ENCODE measurements at places on chromosomes 12 and 14.

- DNase-seq = no peak
These were observed 85.8 kb downstream of the DERA start for GRCh38 chr12:15996948-15997347.

DNA sequence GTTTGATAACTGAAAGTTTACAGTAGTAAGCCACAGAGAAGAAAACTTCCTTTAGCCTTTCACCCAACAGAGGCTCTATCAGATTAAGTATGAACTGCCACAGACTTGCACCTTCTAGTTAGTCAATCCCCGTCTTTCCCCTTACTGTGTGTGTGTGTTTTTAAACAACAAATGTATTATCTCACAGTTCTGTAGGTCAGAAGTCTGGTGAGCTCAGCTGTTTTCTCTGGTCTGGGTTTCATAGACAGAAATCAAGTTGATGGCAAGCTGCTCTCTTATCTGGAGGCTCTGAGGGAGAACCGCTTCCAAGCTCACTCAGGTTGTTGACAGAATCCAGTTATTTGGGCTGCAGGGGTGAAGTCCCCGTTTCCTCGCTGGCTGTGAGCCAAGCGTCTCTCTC, 320.5 kb downstream of the PRKD1 start:
- DNase-seq = no peak

DNA sequence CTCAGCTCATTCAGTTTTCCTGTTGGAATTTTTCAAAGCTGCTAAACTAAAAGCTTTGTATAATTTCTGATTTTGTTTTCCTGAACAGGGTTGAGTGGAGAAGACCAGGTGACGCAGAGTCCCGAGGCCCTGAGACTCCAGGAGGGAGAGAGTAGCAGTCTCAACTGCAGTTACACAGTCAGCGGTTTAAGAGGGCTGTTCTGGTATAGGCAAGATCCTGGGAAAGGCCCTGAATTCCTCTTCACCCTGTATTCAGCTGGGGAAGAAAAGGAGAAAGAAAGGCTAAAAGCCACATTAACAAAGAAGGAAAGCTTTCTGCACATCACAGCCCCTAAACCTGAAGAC, 367.1 kb upstream of the OR4E1 start:
- DNase-seq = no peak

GRCh38 chr12:92133795-92134637, 11.6 kb downstream of the BTG1 start:
- DNase-seq = no peak

- no peak for DNase-seq
These were observed 2.3 kb downstream of the TULP3 start for GRCh38 chr12:2893007-2893406.

- no peak for DNase-seq
These were observed 65.5 kb upstream of the MYF6 start for GRCh38 chr12:80641936-80642335.

GRCh38 chr14:79712302-79712950, 498.9 kb downstream of the DIO2 start:
- DNase-seq = no peak

DNA sequence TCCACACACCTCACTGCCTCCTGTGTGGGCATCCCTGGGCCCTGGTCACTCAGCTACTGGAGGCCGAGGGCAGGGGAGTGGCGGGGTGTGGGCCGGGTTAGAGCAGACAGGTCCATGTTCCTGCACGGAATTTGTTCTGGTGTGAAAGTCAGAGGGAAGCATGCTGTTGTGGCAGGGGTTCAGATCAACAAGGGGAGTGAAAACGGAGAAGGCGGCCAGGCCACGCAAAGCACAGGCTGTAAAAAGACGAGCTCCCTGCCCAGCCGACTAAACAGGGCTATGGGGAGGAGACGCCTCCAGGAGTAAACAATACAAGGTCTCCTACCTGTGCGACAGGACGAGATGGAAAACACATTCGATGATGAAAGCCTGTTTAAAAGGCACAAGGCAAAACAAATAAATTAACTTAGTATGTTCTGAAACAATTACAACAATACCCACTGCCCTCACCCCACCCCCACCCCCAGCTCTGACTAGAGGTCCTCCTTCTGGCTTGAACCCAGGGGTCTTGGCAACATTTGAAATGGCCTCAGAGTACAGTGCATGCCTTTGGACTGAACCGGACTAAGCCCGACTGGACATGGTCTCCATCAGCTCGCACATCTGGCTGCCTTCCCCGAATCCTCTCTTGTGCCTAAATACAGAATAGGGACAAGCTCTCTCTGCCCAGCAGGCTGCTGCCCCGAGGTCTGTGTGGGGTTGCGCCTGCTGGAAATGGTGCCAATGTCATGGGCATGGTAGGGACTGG, 274.9 kb upstream of the DIO3 start:
- no peak for DNase-seq

DNA sequence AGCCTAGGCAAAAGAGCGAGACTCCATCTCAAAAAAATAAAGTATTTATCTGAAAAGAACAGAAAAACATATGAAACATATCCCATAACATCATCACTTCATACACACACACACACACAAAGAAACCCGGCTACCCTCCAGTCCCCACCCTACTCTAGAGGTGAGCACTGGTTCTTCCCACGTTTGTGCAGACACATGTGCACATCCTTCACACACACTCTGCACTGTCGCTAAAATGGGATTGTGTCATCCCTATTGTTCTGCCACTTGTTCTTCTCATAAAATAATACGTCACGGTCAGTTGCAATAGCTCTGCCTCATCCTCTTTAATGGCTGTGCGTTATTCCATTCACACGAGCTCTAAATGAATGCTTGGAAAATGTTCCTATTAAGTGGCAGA, 85.9 kb upstream of the ANO2 start:
- DNase-seq = no peak

DNA sequence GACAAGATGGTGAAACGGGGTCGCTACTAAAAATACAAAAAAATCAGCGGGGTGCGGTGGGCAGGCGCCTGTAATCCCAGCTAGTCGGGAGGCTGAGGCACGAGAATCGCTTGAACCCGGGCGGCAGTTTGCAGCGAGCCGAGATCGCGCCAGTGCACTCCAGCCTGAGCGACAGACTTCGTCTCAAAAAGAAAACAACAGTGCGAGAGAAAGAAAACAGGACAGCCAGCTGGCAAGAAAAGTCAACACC, 633 bp upstream of the RNU4-2 start:
- DNase-seq = no peak

Data from T-helper 1 cell (primary cell).